Stimulated activated CD4-positive, alpha-beta T cell treated with anti-CD3 and anti-CD28 coated beads, Interleukin-4, amount 100 ng/mL, for 48 hours (primary cell): ENCODE measurements at places on chromosomes 13 and 19.
A peak's percentile ranks its signal among the peaks of the same experiment; 100 is the strongest.

DNA sequence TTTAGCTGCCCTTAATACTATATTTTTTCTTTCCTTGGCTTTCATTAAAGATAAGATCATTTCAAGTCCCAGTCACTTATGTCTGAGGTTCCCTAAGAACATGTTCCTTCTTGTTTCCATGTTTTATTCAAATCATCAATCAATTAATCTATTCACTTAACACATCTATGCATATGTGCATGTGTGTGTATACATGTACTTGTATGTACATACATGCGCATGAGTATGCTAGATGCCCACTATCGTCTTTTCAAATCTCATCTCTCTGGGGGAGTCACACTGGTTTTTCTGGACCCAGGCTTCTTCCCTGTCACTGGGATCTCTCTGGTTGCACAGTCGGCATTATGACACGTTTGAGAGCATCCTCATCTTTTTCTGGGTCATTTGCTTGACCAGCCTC is 108.9 kb downstream of the ZNF536 start:
- no peak for DNase-seq

DNA sequence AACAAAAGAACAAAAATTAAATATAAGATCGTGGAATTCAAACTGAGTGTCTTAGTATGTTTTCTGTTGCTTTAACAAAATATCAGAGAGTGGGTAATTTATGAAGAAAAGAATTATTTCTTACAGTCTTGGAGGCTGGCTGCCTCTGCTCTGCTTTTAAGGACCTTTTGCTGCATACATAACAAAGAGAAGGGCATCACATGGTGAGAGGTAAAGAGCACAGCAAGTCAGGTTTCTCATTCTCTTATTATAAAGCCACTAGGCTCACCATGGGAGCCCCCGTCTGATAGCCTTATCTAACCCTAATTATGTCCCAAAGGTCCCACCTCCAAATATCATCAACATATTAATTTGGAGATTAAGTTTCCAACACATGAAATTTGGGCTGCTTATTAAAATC is 231.3 kb downstream of the SLITRK6 start:
- DNase-seq, result no peak

DNA sequence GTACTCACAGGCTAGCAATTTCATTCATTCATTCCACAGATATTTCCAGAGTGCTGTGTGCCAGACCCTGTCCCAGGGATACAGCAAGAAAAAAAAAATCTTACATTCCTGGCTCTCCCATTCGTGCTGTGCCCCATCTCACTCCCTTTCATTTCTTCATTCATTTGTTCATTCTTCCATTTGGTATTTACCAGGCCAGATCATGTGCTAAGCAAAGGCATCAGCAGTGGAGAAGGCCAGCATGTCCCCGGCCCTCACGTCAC is 2.3 kb downstream of the MAP3K10 start:
- DNase-seq, result no peak

DNA sequence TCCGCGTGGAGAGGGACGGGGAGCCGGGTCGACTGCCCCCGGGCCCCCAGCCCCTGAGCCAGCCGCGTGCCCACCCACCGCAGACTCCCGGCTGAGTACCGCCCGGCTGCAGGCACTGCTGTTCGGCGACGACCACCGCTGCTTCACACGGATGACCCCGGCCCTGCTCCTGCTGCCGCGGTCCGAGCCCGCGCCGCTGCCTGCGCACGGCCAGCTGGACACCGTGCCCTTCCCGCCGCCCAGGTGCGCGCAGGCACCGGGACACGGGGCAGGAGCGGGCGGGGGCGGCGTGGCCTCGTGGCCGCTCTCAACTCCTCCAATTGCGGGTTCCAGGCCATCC is 1.6 kb downstream of the AMH start:
- DNase-seq, result no peak

DNA sequence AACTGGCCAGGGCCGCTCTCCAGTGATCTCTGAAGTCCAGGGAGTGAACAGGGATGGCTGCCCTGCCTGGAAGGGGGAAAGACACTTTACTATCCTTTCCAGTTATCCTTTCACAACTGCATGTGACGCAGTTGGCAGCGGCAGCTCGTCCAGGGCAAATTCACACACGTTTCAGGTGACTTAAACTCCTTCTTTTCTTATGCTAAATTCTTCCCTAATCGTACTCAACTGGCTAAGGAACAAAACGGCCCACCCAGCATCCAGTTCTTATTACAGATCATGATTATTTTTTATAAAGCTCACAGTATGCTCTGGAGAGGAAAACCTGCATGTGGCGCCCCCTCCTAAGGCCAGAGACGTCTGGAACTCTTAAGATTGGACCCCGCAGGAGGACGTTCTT is 767.1 kb downstream of the UQCRFS1 start:
- no peak for DNase-seq

DNA sequence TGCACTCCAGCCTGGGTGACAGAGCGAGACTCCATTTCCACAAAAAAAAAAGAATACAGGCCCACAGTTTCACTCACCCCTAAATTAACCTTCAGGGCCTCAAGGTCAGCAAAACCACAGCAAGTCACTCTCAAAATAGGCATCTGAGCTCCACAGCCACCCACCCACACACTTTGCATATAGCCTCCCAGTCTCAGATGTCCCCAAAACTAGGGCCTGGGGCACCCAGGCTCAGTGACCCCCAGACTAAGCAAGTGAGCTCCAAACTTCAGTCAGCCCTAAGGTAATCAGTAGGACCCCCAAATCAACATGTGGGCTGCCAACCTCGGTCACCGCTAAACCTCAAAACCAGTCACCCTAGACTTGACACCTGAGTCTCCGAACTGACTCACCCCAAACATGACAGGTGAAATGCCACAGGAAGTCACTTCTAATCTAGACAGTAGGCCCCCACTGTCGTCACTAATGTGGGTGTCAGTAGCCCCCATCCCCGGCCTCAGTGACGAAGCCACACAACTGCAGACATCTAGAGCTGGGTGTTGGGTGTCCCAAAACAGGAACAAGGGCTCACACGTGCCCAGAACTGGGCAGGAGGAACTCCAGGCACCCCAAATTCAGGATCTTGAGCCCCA is 13.9 kb downstream of the RABAC1 start:
- DNase-seq, result peak; percentile 76

- no peak for DNase-seq
Measured at GRCh38 chr13:112391746-112392145, 15.6 kb downstream of the SPACA7 start.

- DNase-seq, result no peak
Measured at GRCh38 chr19:6970443-6970842, 50.8 kb downstream of the MBD3L2B start.

DNA sequence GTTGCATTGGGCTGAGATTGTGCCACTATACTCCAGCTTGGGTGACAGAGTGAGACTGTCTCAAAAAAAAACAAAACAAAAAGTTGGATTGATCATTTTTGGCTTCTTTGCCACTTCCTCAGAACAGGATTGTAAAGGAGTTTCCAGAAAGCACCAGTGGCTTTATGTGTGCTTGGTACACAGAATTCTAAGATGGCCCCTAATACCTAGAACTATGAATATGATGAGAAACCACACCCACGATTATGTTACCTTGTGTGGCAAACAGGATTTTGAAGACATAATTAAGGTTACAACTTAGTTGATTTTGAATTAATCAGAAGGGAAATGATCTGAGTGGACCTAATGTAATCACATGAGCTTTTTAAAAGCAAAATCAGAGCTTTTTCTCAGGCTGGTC is 26.5 kb downstream of the CEACAM1 start:
- DNase-seq, result no peak

DNA sequence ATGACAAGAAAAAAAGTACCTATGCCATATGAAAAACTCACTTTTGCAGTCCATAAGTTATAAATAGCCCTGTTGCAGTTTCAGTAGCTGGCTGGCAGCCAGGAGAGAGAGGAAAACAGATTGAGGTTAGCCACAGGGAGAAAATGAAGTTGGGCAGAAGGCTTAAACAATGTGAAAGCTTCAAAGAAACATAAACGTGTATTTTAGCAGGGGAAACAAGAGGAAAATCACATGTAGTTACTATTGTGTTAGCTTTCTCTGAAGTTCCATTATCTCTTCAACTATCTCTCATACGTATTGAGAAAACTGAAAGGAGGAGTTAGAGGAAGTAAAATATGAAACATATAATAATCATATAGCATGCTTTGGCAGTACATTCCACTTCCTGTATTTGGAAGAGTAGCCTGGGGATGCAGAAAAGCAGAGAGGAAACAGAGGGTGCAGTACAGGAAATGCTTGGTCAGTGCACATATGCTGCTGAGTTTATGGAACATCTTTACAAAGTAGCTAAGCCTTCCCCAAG is 1551.1 kb downstream of the EFNB2 start:
- peak; percentile 7 for DNase-seq

DNA sequence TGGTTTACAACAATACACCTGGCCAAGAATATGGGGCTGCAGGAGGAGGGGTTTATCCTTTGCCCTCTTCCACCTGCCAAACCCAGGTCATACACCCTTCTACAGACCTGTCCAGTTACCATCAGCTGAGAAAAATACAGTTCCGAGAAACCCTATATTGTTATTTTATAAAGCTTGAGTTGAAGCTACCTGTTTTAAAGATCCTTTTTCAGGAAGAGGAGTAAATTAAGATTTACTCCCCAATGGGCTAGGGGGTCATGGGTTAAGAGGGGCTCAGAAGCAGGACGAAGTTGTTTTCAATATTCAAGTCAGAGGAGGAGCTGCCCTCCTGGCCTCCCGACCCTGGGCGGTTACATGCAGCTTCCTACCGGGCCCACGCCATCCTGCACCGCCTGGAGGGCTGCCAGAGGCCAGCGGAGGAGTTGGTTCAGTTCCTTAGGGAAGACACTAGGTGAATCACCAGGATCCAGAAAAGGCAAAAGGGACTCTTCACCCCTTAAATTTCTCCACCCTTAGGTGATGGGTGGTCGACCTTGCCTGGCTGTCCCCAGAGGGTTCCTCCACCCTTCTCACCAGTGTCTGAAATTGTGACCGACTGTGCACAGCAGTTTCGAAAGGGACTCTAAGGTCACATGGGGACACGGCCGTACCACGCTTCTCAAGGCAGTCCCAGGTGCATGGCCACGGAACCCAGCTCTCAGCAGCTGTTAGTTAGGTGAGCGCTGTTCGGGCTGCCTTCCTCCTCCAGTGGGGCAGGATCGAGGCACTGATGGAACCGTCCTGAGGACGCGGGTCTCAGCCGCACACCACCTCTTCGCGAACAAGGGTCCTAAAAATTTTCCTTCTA is 1.2 kb downstream of the GJB2 start:
- DNase-seq, result no peak

DNA sequence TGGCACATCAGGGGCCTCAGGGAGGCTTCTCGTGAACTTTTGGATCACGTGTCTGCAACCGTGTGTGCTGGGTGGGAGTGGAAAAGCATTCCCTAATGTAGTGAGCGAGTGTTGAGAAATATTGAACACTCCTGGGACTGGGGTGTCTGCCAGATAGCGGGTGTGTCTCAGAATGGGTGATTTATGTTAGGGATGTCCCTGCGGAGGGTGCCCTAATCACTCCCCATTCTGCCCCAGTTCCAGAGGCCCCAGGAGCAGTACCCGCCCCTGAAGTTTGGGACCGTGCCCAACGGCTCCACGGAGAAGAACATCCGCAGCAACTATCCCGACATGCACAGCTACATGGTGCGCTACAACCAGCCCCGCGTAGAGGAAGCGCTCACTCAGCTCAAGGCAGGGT is 24.2 kb upstream of the GRWD1 start:
- DNase-seq, result no peak

DNA sequence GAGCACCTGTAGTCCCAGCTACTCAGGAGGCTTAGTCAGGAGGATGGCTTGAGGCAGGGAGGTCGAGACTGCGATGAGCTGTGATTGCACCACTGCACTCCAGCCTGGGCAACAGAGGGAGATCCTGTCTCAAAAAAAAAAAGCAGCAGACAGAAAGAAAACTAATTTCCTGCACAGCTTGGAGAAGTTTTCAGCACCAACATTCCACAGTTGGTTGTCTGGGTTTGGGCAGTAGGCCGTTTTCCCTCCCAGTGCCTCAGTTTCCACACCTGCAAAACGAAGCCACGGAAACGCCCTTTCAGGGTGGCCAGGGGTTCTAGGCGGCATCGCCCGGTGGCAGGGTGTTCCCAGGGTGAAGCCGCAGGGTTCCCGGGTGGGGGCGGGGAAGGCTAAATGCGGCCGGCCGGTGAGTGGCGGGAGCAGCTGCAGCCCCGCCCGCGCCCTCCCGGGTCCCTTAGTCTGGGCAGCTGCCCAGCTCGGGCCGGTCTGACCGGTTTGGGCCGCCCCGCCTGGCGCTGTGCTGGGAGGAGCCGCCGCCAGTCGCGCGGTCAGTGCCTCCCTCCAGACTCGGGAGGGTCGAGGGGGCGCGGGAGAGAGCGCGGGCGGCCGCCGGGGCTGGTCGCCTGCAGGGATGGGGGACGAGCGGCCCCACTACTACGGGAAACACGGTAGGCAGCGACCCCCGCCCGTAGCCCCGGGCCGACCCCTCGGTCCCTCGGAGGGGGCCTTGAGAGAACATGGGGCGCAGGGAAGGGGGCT is at the start of gene SLC44A2:
SLC44A2 (plus strand) TSS at position 551 of the 759 bp plus-strand sequence; CDS start at position 632, 81 bp downstream.
- no peak for DNase-seq

- no peak for DNase-seq
Measured at GRCh38 chr13:25982907-25983306, 68.9 kb downstream of the SHISA2 start.

DNA sequence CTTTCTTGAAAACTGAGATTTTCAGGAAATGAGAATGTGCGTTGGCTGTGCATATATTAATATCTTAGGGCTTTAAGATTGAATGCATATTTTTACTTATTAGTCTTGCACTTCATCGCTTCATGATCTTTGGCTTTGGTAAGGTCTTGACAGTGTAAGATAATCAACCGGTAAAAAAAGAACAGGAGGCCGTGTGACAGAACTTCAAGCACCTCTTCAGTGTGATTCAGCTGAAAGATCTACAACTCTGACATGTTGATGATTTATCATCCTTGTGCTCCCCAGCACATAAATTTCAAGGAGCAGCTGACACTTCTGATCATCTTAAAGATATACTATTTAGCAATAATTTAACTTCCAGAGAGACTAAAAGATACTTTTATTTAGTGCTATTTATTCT is 195.1 kb downstream of the HS6ST3 start:
- DNase-seq, result no peak

DNA sequence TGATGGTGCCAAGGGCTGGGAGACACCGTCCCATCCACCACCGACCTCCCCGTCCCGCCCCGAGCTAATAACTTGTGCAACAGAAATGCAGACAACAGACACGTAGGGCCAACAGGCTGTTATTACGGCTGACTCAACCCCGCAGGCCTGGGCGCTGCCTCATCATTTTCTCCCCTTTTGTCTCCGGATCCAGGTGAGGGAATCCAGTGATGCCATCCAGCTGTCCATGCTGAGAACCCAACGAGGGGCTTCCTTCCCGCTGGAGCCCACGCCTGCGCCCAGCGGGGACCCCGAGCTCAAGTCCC is 6.4 kb upstream of the DIRAS1 start:
- DNase-seq, result no peak
